ENCODE measurements at places on chromosomes 12 and 14.

DNA sequence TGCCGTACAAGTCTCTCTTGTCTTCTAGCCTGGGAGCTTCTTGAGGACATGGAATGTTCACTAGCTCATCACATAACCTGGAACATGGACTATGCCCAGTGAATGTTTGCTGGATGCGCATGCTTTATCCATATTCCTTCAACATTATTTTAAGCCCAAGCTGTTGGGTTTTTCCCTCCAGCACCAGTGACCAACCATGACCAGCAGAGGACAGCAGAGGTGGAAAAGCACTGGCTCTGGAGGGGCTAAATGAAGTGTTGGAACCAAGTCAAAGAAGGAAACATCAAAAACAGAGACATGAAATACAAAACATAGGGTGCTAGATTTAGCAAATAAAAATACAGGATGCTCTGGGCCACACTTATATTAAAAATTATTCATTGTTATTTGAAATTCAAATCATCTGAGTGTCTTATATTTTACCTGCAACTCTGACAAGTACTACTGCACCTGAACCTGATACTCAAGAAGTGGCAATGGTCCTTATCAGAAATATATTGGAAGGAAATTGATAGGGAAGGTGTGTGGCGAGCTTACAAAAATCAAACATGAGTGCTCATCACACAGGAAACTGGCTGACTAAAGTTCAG is 23.1 kb upstream of the HELB start:
- no peak for DNase-seq

GRCh38 chr12:47686645-47687240 is 19.1 kb downstream of the RPAP3 start:
- no peak for DNase-seq

GRCh38 chr12:989051-989450 is 2.0 kb upstream of the ERC1 start:
- DNase-seq = no peak

DNA sequence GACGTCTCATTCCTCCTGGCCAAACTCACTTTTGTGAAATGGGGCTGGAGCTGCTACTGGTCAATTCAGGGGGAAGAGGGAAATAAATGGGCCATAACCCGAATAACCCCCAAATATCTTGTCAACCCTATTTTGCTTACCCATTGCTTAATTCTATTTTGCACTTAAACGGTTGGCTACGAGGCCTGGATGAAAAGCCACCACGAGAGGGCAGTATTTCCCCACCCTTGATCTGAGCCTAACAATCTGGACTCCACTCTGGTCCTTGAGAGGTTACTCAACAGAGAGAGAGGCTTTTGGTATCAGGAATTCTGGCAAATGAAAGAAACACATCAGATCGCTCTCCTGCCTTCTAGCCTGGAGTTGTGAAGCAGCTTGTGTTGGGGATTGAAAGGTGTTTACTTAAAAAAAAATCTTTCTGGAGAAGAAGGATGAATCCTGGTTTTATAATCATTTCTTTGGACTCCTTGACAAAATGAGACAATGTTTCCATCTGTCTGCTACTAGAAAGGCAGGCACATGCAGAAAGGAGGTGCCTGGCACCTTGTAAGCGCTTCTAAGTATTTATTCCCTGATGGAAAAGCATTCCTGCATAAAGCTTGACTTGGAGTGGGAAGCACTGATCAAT is 22.4 kb upstream of the FBXO21 start:
- DNase-seq = peak; percentile 79

DNA sequence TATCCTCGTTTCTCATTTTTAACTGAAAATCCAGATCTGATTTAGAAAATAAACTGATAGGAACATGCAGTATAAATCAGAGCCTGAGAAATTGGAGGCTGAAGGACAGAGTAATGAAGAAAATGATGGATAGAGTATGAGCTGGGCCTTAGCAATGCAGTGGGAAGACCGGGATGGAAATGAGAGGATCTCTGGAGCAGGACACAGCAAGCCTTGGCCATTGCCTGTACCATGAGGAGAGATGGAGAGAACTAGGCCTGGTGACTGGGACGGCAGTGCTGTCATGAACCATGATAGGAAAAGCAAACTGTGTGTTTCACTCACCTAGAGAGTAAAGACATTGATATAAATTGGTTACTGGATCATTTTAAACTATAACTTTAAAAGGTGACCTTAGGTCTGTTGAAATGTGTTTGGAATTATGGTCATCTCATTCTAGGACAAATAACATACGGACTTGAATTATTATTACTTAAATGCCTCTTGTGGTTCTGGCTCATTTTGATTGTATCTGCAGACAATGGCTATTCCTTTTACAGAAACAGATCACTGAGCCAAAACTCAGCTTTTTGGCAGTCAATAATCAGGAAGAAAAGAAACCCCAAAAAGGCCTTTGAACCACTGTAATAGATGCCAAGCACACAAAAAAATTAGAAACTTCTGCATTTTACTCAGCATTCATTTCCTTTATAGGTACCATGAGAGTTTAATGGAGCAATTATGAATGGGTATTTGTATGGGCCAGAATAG is 251.9 kb upstream of the PRKD1 start:
- DNase-seq = no peak
